Forelimb muscle (tissue), 1 donor: ENCODE measurements at places on chromosomes 3 and 15. TPM values are rescaled to one million over a fixed set of nuclear protein-coding genes. Genes with fewer than 3 reads are reported as not detected.

- no peak for DNase-seq
Measured at GRCh38 chr3:105315815-105316214, 50.9 kb upstream of the ALCAM start.

GRCh38 chr15:23797747-23798446 is 110.8 kb upstream of the NDN start:
- peak; percentile 24 for DNase-seq

Gene NUDT16
- polyA plus RNA-seq = 20.8 TPM

GRCh38 chr15:59399465-59400102 is 26.9 kb upstream of the MYO1E start:
- DNase-seq = no peak

GRCh38 chr3:129596194-129597086 is 10.0 kb downstream of the PLXND1 start:
- no peak for DNase-seq

DNA sequence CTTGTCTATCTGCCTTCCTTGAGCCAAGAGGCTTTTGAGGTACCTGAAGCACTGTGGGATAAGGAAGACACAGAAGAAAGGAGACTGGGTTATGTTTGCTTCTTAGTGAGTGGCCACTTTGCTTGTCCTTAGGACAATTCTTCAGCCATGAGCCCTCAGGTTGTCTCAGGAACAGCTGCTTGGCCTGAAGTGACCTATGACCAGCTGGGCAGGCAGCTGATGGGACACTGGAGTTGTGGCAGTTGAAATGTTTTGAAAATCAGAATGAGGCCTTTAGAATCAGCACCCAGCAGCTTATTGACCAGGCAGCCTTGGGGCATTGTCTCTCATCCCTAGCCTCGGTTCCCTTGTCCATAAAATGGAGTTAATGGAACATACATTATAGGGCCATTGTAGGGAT is 37.0 kb downstream of the RBP2 start:
- no peak for DNase-seq

DNA sequence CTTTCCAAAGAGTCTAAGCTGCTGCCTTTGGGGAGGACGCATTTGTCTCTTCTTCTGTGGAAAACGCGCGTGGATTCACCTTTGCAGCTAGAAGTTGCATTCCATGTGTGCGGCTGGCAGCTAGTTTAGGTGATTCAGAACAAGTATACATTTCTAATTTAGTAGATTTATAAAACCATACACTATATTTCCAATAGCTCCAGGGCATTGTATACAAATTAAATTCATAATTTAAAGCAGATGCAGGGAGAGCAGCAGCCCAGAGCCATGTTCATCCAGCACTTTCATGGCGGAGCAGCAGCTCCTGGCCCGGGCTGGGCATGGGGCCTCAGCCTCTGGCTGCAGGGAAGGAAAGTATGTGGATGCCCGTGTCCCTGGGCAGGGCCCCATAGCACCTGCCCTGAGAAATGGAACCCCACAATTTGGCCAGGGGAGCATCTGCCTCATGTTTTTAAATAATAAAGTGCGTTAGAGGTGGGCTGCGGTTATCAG is 42.8 kb upstream of the SEC22A start:
- DNase-seq = no peak

GRCh38 chr3:27720899-27721716 is 1.0 kb downstream of the EOMES start:
- no peak for DNase-seq

GRCh38 chr3:150583028-150583427 is 20.1 kb upstream of the SELENOT start:
- DNase-seq = no peak

DNA sequence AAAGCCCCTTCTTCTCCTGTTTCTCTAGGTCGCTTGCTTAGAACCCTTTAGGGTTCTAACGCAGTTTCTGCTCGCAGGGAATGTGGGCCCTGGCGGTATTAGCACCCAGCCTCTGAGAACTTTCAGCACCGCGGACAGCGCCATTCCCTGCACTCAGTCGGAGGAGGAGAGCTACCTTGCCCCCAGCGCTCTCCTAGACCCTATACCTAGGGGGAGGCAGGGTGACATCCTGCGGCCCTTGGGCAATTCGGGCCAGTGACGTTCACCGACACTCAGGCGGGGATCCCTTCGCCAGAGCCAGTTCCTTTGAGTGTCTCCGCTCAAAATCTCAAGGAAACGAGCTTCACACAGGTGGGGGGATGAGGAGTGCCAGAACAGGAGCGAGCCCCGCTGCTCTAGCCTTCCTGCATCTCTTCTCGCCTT is 1.3 kb downstream of the SLC7A14 start:
- peak; percentile 38 for DNase-seq

GRCh38 chr3:9870978-9871377 is 9.1 kb downstream of the CIDEC start:
- no peak for DNase-seq

Gene KLHL6
- 1.5 TPM for polyA plus RNA-seq

DNA sequence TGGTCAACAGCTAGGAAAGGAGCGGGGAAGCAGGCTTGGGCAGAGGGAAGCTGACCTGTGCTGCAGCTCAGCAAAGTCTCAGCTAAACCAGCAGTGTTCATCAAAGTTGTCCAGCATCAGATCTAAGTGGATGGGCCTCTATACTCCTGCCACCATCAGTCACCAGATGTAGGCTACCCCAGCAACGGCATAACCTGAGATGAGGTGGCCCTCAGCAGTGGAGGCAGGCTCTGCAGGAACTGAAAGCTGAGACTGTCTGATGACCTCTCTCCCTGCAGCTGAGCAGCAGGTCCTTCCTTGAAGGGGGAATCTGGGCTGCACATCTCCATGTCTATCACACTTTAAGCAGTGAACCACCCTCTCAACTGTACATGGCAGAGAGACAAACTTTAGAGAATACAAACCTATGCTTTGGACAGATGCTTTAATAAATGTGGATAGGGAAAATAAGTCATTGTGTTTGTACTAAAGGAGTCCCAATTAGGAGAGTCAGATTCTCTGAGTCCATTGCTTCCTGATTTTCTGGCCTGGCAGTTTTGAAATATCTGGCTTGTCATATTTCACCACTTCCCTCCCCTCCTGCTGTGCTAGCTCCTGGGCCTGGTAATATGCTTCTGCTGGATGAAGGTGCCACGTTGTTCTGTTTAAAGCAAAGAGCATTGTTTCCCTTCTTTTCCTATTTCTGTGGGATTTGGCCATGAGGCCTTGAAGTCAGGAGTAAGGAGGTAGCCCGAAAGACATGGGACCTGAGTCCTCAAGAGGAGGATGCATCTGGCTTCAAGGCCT is 11.1 kb upstream of the PSTPIP1 start:
- DNase-seq = no peak

Gene STRC
- polyA plus RNA-seq = 0.90 TPM

- no peak for DNase-seq
Measured at GRCh38 chr15:48777645-48778330, 33.1 kb downstream of the CEP152 start.

DNA sequence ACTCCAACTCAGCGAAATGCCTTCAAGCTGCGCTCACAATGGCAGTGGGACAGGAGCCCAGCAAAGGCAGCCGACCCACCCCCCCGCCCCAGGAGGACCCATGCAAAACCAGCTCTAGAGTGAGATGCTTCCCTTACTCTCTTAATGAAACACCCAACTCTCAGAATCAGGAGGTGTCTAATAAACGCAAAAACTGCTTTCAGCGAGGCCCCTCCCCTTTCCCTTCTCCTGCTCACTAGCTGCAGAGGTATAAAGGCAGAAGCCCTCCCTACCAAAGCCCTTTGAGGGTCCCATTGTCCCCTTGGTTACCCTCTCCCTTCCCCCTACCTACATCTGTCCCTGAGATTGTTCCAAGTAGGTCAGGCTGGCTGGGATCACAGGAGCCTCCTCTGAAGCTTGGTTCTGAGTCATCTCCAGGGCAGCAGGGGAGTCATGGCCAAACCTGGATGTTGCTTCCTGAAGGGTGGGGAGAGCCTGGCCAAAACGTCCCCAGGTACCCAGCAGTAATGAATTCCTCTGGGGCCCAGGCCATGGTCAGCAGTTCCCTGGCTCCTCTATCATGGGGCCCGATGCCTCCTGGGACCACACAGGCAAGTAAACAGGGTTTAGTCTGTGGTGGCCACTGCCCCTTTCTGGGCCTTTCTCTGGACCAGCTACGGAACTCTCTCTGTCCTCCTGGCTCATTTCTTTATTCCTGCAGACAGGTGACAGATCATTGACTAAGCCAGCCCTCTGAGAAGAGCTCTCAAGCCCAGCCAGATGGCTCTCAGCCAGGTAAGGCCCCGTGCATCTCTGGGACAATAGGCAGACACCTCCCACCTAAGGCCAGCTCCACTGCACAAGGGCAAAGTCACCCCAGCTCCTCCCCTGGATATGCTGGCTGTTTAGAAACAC is 8.6 kb downstream of the KLHL25 start:
- no peak for DNase-seq

DNA sequence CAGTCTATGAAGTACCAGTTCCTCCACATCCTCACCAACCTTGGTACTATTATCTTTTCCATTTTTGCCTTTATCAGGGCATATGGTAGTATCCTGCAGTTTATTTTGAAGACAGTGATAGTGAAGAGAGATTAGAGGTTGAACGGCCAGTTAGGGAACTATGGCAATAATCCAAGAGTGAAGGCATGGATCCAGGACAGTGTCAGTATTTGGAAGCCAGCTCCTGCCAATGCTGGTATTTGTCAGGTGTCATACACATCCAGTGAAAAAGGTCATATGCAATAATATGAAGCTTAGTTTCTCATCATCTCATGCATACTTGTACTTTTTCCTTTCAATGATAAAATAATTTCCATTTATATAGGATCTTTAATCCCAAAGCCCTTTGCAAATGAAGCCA is 56.8 kb upstream of the KCNMB2 start:
- no peak for DNase-seq

DNA sequence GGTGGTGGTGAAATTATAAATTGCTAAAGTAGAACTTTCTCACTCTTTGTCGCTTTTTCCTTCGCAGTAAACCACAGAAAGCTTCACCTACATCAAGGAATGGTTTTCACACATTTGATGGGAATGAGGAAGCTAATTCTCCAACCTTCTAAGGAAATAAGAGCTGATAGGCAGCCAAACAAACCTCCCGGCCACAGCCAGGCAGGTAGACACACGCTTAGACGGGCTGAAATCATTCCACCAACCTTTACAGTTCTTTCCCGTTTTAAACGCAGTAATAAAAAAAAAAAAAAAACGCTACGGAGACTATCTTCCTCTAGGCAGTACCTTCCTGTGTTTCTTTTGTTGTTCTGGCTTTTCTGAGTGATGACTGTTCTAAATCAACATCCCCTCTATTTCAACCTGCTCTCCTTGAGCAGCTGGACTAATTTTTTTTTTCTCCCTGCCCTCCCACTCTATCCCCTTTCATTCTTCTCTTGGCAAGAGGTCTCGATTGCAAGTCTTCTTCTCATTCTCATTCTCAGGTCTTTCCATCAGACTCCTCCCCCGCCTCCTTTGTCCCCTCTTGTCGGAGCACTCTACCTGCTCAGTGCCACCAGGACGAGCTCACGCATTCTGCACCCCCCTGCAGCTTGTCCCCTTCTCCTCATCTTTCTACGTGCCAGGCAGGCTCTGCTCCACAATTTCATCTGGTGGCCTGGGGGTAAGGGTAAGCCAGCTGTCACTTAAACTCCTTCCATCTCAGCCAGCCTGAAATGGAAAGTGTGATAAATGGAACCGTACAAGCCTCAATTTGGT is 391.1 kb upstream of the MDFIC2 start:
- DNase-seq = no peak

Gene FOXL2NB
- 0.06 TPM for polyA plus RNA-seq

DNA sequence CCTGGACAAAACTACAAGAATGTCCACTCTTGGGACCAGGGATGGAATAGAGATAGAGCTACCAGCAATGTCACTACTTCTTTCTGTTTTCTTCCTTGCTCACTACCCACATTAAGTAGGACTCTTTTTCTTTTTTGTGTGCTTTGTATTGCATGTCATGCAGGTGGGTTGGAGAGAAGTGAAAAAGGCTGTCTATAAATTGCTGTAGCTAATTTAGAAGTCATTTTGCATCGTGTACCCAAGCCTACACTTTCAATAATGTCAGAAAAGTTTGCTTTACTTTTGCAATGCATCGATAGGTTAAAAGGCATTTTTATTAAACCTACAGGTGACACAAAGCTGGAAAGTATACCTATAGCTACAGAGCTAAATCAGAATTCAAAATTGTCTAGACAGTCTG is 58.9 kb downstream of the GTF2E1 start:
- DNase-seq = no peak

Gene CHCHD4
- polyA plus RNA-seq = 14.5 TPM

DNA sequence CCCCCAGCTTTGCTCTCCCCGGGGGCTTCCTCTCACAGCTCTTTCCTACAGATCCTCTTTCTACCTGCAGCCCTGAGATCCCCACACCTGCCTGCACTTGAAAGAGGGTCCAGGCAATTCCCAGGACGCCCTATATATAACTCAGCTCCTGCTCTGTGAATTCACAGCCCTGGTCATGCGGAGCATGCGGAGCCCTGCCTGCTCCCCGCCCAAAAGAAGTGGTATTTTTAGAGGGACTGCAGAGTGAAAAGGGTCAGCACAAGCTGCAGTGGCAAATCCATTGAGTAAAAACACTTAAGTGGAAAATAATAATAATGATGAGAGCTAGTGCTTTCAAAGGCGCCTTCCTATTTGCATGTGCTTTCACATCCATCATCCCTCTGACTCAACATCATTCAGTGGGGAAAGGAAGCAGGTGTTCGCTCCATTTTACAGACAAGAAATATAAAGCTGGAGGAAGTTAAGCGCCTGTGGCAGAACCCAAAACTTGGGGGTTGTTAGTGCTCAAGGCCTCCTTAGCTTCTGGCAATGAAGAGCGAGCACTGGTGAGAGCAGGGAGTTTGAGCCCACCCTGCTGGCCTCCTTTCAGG is 76.3 kb upstream of the LIPC start:
- DNase-seq = no peak

Gene PLSCR4
- polyA plus RNA-seq = 13.1 TPM

- no peak for DNase-seq
Measured at GRCh38 chr3:110956081-110956480, 115.5 kb upstream of the NECTIN3 start.

- no peak for DNase-seq
Measured at GRCh38 chr15:48021336-48022086, 99.3 kb upstream of the SLC24A5 start.

DNA sequence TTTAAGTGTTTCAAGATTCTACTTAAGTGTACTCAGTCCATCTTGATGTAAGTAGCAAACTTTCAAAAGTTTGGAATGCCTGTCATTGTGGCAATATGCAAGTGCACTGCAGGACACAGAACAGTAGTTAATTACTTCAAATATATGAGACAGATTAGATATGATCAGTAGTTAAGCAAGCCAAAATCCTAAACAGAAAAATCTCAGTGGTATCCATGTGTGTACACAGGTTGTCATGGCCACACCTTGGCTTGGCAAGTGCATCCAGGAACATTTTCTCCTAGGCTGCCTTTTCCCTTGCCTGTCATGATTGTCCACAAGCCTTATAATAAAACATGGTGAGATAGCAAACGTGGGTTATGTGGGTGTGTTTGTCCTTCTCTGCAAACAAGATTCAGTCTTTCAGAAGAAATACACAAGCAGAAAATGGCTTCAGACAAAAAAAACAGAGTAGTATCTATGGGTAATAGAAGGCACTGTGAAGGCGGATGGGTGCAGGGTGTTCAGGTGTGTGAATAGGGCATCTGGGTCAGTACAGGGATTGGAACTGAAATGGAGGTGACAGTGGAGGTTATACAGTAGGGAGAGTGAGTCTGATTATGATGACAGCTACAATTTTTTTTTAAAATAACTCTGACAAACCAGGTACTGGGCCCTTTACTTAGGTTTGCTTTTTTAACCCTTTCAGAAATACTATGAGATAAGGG is 229.0 kb upstream of the LRIG1 start:
- DNase-seq = no peak

- peak; percentile 38 for DNase-seq
Measured at GRCh38 chr3:65020281-65021160, 332.7 kb upstream of the ADAMTS9 start.
